ENCODE measurements at places on chromosomes 7 and 10. TPM values are rescaled to one million over a fixed set of nuclear protein-coding genes. Genes with fewer than 3 reads are reported as not detected.
A peak's percentile ranks its signal among the peaks of the same experiment; 100 is the strongest.

DNA sequence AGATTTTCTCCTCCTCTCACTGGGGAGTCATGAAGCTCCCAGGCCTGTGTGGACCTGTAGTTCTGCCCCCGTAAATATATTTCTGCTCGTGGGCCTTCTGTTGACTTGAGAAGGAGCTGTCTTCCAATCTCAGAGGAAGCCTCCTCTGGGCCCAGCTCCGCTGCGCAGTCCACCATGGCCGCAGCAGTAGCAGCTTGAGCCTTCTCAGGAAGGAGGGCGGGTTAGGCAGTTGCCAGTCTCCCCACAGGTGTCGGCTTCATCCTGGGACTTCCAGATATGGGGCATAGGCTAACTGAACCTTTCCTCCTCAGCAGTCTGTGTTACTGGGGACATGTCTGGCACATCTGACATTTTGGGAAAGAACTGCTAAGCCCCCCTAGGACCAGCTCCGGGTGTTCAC, 62.9 kb upstream of the TRIM8 start:
- no peak for DNase-seq

DNA sequence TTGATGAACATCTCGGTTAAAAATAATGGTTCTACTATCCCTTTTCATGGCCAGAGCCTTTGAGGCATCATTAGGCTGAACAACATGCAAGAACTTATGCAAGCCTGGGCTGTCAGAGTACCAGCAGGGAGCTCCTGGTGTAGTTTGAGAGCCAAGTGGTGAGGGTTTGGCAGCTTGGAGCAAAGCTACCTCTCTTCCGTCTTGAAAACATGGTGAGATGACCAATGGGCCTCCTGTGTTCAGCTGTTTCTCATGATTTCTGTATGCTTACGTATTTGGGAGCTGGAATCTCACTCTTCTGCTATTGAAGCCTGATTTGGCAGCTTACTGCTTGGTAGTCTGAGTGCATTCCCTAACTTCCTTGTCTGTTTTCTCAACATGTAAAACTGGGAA, 150.4 kb downstream of the CXCL12 start:
- DNase-seq, result peak; percentile 6

- DNase-seq, result peak; percentile 14
Observed at GRCh38 chr10:7891634-7892033, 73.3 kb downstream of the TAF3 start.

DNA sequence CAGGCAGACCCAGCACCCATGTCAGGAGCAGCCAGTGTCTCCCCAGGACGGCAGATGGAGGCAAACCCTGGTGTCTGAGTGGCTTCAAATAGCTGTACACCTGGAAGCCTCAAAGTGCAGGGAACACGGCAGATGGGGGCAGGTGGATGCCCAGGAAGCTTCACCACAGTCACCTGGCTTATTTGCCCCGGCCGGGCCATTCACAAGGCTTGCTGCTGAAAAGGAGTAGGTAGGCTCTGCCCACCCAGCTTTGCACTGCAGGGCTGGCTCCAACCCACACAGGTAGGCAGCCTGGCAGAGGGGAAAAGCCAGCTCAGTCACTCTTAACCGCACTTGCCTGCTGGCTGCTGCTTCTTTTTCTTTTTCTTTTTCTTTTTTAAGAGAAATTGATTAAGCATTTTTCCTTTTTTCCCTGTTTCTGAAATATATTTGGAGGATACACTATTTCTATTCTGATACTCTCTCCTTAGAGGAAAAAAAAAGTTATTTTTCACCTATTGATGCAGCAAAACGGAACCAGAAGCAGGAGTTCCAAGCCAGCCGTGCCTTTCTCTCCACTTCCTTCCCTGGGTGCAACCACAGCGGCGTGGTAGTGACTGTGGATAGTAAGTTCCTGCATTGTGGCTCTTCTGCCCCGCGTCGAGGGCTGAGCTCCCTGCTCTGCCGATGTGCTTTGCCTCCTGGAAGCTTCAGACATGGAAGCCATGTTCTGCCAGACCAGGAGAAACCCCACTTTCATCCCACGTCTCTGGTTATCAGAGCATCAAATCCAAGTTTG, 118.3 kb downstream of the KLF6 start:
- no peak for DNase-seq

DNA sequence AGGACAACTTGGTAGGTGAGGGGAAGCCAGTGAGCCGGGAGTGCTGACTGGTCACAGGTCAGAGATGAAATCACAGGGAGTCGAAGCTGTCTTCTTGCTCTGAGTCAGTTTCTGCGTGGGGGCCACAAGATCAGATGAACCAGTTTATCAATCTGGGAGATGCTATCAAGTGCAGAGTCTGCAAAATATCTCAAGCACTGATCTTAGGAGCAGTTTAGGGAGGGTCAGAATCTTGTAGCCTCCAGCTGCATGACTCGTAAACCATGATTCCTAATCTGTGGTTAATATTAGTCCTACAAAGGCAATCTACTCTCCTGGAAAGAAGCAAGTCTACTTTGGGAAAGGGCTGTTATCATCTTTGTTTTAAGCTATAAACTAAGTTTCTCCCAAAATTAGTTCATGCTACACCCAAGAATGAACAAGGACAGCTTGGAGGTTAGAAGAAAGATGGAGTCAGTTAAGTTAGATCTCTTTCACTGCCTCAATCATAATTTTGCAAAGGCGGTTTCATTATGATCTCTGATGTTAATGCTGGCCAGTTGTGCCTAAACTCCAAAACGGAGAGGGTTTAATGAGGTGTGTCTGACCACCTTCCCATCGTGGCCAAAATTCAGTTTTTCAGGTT, 8.4 kb upstream of the LMOD2 start:
- no peak for DNase-seq

- peak; percentile 1 for DNase-seq
Observed at GRCh38 chr10:106189292-106189691, 975.2 kb downstream of the SORCS1 start.

- no peak for DNase-seq
Observed at GRCh38 chr7:91690541-91691070, 189.9 kb downstream of the MTERF1 start.

- no peak for DNase-seq
Observed at GRCh38 chr10:6929148-6929830, 349.2 kb upstream of the PRKCQ start.

CFAP58 gene
- 0.33 TPM for total RNA-seq

AP5Z1 gene
- total RNA-seq, result 32.2 TPM

DEPP1 gene
- total RNA-seq, result 97.3 TPM
